ELF-1 (cell line): ENCODE measurements at places on chromosomes 12 and 14.

DNA sequence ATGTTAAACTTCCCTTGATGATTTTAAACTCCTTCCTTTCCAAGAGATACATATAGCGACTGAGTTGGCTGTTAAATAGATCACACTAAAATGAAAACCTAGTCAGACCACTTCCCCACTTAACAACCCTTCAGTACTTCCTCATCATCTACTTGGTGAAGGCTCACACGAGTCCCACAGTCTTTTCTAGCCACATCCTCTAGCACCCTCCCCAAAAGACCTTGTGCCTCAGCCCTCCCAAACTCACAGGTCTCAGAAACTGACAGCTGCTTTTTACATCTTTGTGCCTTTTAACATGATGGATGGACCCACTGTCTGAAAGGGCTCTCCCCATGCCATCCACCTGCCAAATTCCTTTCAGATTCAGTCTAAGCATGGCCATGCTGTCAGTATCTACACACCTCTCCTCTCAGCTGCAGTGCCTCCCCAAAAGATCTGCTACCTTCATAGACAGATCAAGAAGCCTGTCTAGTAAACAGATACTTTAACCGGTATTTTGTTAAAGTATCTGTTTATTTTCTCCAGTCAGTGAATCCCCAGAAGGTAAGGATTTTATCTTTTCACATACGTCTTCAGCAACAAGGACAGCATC, 65.1 kb upstream of the GPHB5 start:
- DNase-seq: no peak

GRCh38 chr12:106692896-106693820, 81.3 kb upstream of the RIC8B start:
- no peak for DNase-seq

GRCh38 chr12:64650762-64651161, 40.5 kb downstream of the RASSF3 start:
- no peak for DNase-seq

DNA sequence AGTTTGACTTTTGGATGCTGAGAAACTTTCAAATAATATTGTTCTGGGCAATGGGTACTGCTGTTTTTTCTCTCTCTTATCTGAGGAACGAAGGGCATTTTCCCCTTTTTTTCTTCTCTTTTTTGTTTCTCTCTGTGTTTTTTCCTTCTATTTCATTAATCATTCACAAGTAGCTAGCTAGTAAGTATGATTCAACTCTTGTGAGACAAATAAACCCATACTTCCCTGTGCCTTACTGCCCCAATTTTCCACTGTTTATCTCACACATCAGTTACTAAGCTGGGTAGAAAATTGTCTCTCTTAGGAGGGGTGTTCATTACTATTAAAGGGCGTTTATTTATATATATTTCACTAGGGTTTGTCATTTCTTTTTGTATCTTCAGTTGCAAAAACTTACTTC, 437.6 kb downstream of the RERGL start:
- DNase-seq: no peak
